ENCODE measurements at places on chromosomes 1 and 21.

DNA sequence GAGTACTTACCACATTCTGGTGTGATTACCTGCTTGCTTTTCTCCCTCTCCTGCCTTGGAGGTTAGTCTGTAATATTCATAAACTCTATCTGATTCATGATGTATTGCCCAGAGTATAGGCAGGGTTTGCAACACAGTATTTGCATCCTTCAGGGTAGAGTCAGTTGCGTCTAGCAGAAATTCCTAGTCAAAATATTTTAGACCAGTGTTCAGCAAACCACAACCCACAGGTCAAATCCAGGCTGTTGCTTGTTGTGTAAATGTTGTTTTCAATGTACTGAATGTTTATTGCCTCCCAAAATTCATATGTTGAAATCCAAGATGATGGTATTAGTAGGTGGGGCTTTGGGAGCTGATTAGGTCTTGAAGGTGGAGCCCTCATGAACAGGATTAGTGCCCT lies 82.9 kb downstream of the NGF start:
- no peak for DNase-seq

DNA sequence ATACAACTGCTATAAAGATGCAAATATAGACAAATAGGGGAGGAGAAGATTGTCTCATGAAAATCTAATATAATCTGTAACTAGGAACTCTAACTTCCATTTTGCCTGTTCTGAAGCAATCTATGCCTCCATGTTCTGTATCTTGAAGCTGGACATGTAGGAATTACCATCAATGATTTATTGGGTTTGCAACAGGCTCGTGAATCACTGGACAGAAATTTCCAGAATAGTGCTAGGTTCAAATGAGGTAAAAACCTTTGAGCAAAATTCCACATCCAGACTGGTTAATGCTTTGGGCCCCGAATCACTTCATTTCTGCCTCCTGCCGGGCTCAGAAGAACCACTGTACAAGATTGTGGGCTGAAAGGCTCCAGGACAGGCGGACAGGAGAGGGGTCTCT lies 110.7 kb upstream of the CTTNBP2NL start:
- DNase-seq = no peak

GRCh38 chr1:31166462-31166861 lies 73.2 kb downstream of the NKAIN1 start:
- DNase-seq = no peak

DNA sequence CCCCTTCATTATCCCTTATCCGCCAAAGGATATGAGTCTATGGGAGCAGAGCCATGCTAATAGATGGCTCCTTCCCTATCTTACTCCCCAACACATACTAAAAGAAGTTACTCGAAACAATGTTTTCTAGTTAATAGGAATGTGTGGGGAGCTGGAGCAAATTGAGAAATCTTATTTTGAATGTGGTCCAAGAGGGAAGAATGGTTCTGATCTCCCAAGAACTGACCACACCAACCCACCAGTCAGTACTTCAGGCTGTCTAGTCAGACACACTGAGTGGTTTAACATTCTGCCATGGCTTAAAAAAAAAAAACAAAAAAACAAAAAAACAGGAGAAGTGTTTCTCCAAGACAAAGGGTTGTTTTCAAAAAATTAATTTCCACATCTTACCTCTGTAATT lies 31.5 kb upstream of the DNASE2B start:
- no peak for DNase-seq

DNA sequence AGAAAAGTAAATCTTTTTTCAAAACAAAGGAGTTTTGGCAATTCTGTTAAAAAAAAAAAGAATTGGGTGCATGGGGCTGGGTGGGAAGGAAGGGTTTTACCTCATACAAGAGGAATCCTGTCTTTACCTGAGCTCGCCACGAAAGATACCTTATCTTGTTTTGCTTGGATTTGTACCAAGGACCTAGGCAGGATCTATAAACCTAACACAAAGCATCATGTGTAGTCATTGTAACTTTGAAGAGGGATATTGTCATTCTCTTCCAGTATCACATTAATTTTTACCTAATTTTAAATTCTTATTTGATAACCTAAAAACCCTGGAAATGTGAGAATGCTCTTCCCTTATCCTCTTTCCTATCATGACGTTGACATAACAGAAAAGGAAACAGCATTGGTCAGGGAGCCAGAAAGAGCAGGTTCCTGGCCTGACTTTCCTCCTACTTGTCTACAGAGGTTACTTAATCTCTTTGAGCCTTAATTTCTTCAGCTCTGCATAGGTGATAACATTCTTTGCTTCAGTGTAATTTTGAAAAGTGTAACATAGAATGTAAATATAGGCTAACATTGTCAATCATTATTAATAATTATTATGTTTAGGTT lies 4.0 kb upstream of the LAMC1 start:
- DNase-seq = no peak

- DNase-seq = no peak
These were observed 178.9 kb upstream of the CAMK1G start for GRCh38 chr1:209404577-209404976.

DNA sequence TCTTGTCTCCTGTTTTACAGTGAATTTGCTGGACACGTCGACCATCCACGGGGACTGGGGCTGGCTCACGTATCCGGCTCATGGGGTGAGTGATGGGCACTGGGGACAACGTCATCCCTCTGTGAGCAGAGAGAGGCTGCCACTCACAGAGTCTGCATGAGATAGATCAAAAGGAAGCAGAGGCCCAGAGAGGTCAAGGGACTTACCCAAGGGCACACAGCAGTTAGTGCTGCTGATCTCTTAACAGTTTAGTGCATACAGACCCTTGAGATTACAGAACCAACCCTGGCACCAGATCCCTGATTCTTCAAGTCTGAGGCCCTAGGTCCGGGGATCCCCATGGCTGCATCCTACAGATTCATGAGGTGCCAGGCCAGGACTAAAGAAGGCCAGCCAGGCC lies 6.0 kb downstream of the EPHA8 start:
- no peak for DNase-seq

GRCh38 chr1:20660847-20661206 lies 342 bp downstream of the DDOST start:
- no peak for DNase-seq

All from right lung (tissue), 10 donors.